Stimulated activated CD8-positive, alpha-beta memory T cell treated with anti-CD3 and anti-CD28 coated beads, Interleukin-12 subunit alpha, Interleukin-12 subunit beta, amount 100 ng/mL, for 1 hour (primary cell): ENCODE measurements at places on chromosomes 7 and 10.

DNA sequence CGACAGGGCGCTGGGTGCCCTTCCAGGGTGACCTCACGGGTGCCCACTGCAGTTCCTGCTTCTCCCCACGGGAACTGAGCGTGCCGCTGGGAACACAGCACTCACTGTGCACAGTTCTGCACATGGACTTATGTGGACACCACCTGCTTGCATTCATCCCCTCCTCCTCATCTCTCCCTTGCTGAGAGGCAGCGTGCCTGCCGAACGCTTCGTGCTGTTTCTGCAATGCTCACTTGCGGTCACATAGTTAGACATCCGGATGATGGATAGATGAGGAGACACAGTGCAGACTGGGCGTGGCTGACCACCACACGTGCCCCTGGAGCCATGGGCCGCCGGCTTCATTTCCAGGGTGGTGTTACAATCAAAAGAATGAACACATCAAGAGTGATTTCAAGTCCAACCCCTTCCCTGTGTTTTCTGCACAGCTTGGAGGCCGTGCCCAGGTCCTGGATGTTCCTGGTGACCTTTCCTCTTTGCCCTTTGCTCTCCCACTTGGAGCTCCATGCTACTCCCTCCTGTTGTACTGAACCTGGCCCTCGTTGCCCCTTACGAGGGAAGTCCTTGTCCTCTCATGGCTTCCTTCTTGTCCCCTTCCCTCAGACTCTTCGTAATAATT, 119.4 kb downstream of the VIPR2 start:
- DNase-seq, result no peak

- no peak for DNase-seq
Observed at GRCh38 chr7:21580073-21580521, 37.3 kb downstream of the DNAH11 start.

DNA sequence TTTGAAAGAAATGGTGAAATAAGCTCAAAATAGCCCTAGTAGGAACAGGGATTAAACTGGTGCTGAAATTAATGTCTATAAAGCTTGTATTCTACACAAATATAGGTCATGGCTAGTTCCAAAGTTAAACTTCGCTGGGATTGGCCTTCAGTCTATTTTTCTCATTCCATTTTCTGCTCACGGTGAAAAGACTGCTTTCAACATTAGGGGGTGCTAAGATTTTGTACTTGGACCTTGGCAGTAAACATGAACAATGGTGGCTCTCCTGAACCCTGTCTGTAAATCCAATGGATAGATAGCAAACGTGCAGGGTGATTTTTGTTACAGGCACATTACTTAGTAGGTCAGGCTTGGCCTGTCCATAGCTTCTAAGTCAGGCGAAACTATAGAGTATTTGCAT, 36.0 kb upstream of the RSU1 start:
- DNase-seq, result no peak

DNA sequence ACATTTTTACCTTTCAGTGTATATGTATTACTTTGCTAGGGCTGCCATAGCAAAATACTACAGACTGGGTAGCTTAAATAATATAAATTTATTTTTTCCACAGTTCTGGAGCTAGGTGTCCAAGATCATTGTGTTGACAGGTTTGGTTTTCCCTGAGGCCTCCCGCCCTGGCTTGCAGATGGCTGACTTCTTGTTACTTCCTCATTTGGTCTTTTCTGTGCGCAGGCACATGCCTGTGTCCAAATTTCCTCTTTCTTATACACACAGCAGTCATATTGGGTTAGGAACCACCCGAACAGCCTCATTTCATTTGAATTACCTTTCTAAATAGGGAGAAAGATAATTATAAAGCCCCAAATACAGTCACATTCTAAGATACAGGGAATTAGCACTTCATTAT, 521.6 kb upstream of the SORCS1 start:
- no peak for DNase-seq

DNA sequence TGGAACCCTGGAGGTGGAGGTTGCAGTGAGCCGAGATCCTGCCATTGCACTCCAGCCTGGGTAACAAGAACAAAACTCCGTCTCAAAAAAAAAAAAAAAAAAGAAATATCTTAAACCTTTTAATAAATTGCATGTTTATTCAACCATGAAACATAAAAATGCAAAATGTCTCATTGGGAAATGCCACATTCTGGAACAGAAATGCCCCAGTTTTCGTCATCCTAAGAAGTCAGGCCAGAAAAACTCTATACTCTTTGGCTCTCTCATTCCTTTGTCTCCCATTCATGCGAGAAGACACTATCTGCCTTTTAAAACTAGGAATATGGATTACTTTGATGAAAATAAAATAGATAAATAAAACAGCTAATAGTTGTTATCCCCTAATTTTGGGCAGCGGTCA, 21.5 kb upstream of the ABLIM1 start:
- DNase-seq, result no peak

GRCh38 chr7:81627536-81628287, 142.1 kb downstream of the HGF start:
- no peak for DNase-seq
